ENCODE measurements at places on chromosomes 5 and 9.
A peak's percentile ranks its signal among the peaks of the same experiment; 100 is the strongest.

DNA sequence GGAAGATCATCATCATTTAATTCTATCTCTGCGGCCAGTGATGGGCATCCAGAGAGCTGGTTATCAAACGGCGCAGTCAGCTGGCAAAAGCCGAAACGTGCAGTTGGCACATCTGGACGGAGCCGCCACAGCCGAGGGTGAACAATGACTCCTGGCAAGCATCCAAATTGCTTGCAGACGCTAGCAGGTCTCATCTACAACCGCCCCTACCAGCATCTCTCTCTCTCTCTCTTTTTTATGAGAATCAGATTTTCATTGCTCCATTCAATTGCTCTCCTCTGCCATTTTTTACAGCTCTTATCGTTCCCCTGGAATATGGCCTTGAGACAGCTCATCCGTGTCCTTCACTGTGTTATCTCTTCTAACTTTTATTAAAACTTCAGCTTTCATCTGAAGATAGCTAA, 165.2 kb downstream of the MAPKAP1 start:
- DNase-seq: no peak

DNA sequence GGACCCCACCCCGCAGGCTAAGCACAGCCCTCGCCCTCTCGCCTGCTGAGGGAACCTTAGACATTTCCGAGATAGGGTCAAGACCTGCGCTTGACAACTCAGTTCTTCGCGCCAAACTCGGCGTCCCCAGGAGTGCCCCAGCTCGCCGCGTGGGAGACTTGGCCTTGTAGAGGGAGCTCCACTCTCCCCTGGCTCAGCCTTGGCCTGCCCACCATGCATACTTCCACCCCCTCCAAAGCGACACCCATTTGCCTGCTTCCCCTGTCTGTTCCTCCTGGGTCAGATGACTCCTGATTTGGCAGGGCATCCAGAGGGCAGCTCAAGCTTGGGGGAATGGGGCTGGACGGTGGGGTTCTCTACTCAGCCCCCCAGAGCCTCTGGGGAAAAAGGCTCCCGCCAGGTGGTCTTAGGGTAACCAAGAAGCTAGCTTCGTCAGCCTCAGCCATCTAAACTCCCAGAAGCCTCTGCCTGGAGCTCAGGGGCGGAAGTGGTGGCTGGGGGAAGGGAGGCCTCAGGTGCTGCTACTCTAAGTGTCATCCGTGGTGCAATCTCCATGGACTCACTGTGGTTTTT, 560 bp downstream of the DOCK2 start:
- DNase-seq: no peak

DNA sequence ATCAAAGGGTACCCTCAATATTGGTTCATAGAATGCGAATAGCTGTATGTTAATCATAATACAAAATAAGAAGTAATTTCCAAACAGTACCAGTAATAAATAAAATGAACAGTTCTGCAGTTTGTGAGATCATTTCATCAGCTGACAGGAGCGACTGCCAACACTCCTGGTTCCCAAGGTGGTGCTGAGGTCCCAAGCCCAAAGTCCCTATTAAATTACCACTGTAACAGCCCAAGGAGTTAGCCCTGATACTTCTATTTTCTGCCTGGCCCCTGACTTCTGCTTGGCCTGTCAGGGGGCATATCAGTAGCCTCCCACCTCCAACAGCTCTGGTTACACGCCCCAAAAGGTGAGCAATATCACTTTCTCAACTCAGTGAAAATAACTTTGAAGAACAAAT, 47.1 kb downstream of the ANKH start:
- no peak for DNase-seq

DNA sequence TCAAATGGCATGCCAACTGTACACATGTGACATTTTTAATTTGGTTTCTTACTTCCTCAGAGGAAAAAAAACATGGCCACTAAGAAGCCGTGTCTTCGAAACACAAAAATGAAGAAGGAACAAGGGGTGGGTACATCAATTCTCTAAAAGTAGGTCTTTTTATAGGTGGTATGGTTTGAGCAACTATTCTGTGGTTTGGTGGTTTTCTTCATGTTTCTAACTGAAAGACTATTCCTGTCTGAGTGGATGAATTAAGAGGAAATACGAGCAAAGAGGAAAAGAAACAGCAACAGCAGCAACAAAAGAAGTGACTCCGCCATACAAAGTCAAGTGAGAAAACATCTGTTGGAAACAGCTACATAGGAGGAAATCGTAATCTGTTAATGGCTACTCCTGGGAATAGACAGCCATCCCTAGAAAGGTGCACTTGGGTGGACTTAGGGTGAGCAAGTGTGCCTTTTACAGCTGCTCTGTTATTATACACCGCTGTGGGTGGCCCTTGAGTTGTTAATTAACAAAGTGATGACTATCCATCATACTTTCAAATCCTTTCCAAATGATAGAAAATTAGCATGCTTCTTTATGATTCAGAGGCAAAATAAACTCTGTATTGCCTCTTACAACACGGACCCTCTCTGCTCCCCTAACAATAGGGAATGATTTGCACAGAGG, 575.8 kb downstream of the TLE1 start:
- DNase-seq: no peak

- no peak for DNase-seq
Measured at GRCh38 chr5:134515801-134516200, 9.7 kb upstream of the JADE2 start.

- DNase-seq: no peak
Measured at GRCh38 chr5:151811593-151812321, 40.0 kb downstream of the G3BP1 start.

GRCh38 chr5:3858524-3858923, 262.9 kb downstream of the IRX1 start:
- DNase-seq: no peak

DNA sequence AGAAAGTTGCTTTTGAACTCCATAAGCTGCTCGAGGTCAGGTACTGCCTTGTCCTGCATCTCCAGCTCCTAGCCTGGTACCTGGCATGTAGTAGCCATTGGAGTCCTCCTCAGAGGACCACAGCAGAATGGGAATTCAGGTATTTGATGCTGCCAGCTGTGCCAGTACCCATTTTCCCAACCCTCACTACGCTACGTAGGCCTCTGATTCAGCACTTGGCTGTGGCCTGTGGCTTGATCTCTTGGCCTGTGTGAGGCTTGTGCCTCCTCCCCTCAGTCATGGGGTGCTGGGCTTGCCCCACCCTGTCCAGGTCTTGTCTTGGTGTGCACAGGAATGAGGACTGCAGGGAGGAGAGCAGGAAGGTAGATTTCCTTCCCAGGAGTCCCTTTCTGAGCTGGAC, 11.8 kb downstream of the OTULIN start:
- DNase-seq: no peak

- DNase-seq: no peak
Measured at GRCh38 chr9:76835571-76836283, 70.2 kb downstream of the PRUNE2 start.

DNA sequence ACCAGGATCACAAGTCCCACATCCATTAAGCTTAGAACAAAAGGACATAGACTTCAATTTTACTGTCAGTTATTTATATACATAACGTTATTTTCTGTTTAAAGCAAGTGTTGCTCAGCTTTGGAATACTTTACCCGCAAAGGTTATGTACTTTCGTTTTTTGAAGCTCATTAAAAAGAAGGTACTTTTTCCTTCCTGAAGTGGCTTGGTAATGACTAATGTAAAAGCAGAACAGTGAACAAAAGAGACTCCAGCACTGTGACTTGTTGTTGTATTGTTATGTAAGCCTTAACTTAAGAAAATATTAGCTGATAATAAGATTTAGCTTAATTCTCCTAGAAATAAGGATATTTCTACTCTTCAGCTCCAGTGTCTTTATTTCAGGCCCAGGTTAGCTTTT, 97.3 kb upstream of the SLCO6A1 start:
- no peak for DNase-seq

DNA sequence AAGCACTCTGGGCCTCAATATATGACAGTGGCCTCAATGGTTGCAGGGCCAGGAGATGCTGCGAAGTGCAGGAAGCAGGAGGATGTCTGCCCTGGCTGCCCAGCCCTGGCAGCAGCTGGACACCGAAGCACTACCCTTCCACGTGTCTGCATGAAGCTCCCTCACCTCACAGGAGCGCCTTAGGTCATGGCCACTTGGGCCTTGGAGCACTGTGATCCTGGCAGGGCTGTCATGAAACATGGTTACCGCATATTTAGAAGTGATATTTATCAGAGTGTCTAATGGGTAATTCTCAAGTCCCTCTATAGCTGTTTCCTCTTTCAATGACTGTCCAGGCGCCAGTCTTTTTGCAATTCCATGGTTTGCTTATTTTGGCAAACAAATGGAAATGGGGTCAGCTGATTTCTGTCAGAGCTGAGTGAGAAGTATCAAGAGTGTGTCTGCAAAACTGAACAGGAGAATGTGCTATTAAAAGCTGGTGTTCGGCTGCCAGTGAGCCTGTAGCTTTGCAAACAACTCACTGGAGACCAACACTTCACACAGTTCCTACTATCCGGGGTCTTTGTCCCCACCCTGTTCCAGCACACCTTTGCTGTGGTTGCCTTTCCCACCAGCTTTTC, 285.9 kb downstream of the KIF4B start:
- no peak for DNase-seq

- no peak for DNase-seq
Measured at GRCh38 chr9:34998266-34998665, 8.7 kb downstream of the DNAJB5 start.

DNA sequence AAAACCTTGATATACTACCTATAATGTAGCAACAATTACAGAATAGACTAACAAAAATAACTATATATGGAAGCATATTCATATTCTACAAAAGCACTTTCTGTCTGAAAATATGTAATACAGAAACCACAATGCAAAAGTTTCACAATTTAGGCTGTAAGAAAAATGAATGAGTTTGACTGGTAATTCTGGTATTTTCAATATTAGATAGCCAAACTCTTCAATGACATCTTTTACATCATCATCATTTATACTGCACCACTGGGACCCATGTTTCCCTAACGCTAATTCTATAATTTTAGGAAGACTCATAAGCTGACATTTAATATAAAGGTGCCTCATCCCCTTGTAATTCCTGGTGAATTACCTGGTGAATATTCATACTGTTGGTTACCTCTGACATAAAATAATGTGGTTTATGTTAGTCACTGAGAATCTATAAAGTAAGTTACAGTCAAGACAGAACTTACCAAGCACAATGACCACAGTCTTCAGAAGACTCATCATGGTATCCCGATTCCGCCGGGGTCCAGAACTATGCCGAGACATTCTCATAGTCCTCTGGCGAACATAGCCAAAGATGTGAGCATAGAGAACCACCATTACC, 97.2 kb downstream of the LPAR1 start:
- DNase-seq: no peak

DNA sequence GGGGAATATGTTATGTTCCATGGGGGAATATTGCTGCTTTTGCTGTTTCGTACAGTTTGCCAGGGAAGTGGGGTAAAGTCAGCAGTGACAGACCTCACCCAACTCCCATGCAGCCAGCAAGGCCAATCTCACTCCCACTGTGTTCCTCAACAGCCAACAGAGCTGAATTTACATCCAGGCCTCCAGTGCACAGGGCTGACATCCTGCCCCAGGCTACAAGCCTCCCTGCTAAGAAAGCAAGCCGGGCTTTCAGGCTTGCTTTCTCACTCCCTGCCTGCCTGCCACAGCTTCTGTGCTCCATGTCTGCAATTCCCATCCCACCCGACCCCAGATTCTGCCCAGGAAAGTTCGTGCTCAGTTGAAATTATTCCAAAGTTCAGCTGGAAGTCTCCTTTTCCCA, 25.5 kb upstream of the SNCAIP start:
- DNase-seq: no peak

- DNase-seq: no peak
Measured at GRCh38 chr5:81972492-81972783, 615 bp downstream of the ATG10 start.

- DNase-seq: peak; percentile 63
Measured at GRCh38 chr9:136787690-136788400, 3.3 kb upstream of the TMEM141 start.

DNA sequence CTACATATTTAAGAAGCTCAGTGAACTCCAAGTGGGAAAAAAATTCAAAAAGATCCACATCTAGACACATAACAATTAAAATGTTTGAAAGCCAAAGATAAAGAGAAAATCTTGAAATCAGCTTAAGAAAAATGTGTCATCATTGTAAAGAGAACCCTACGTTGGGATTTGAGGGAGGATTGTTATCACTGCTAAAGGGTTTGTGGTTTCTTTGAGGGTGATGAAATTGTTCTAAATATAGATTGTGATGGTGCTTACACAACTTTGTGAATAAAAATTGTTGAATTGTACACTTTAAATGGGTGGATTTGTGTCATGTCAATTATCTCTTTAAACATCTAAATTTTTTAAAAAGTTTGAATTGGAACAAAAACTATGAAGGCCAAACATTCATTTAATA, 92.2 kb upstream of the ADAMTS19 start:
- DNase-seq: no peak

DNA sequence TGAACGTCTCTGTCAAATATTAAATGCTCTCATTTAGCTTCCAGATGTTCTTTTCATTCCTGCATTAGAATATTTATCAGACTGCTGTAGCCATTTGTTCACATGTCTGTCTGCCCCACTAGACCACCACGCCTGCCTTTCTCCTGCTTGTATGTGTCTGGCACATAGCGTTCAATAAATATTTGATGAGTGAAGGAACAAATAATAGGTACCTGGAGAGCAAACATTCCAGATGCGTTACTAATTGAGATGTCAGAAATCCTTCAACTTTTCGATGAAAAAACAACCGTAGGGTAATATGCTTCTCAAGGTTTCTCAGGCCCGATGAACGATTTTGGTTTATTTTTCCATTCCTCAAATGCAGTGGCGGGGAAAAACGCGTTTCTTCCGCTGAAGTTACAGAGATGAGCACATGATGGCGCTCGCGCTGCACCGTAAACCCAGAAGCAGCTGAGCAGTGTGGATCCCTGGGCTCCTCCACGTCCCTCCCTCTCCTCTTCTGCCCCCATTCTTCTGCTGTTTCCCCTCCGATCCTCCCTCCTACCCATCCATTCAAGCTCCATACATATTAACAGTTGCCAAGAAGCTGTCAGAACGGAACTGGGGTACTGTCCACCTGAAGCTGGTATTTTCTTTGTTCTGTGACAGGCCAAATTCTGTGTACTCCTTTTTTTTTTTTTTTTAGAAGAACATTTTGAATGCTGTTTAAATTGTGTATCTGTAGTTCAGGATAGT, 245.4 kb downstream of the MPDZ start:
- DNase-seq: peak; percentile 84

- DNase-seq: peak; percentile 35
Measured at GRCh38 chr9:93091453-93092081, 4.5 kb upstream of the CARD19 start.

GRCh38 chr9:107720501-107720900, 230.9 kb upstream of the KLF4 start:
- DNase-seq: no peak

DNA sequence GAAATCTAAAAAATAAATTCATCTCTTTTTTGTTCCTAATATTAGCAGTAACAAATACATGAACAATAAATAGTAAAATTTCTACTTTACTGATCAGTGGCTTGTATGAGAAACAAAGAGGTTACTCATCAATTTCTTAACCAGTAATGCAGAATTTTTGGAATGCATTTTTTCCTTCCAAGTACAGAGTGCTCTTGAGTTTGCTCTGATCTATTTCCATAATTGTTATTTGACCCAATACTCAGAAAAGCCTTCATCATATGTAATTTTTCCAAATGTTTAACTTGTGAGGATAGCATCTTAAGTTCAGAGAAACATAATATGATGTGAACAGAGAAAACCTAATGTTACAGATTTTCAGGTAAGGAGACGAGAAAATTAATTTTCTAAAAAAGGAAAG, 47.3 kb downstream of the FBN2 start:
- DNase-seq: no peak
